ENCODE measurements at places on chromosomes 2 and 18.

DNA sequence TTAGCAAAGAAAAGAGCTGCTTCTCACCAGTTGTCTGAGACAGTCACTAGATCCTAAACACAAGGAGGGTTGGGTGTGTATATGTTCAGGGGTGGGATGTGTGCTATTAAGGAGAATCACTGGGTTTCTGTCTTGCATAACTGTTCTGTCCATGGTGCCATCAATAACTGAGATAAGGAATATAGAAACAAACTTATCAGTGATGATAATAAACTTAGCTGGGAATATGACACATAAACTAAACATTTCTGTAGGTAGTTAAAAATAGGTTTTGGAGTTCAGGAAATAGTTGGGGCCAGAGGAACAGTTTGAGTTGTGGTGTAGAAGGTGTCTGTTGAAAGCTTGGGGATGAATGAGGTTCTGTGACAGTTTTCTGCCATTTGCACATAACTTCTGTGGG is 17.4 kb downstream of the NAPG start:
- H3K36me3 ChIP-seq = peaks cover 60% of the 10 kb centered on the region
- H3K27ac ChIP-seq = no peak overlapping the region
- peaks cover 5% of the 10 kb centered on the region for H3K4me1 ChIP-seq
- no peak for DNase-seq
- H3K4me3 ChIP-seq = no peak overlapping the region
- H3K27me3 ChIP-seq = no peaks in the 10 kb centered on the region

GRCh38 chr18:31577195-31577594 is 14.5 kb upstream of the TTR start:
- H3K27ac ChIP-seq = no peak overlapping the region
- H3K27me3 ChIP-seq = no peaks in the 10 kb centered on the region
- no peak overlapping the region for H3K4me3 ChIP-seq
- DNase-seq = no peak
- peaks cover 3% of the 10 kb centered on the region for H3K4me1 ChIP-seq

DNA sequence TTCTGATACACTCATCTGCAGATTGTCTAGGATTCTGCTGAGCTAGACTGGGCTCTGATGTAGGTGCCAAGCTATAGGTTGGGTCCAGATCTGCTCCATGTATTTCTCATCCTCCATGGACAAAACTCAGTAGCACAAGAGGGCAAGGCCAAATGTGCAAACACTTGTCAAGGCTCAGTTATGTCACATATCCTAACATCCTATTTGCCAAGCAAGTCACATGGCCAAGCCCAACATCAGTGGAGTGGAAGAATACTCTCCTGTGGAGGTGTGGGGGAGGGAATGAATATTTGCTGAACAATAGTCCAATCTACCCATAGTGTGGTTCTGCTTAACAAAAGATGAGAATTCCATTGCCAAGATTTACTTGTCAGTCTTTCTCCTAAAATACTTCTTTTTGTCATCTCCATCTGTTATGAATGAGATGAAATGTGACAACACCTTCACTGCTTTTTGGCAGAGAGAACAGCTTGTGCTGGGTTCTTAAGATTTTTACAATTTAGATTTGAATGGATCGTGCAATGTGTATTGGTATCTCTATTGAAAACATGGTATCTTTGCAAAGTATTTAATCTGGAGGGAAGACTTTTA is 89.9 kb downstream of the OXER1 start:
- H3K27me3 ChIP-seq = no peaks in the 10 kb centered on the region
- no peaks in the 10 kb centered on the region for H3K4me1 ChIP-seq
- H3K4me3 ChIP-seq = no peak overlapping the region
- no peak for DNase-seq
- H3K36me3 ChIP-seq = peaks cover 13% of the 10 kb centered on the region

DNA sequence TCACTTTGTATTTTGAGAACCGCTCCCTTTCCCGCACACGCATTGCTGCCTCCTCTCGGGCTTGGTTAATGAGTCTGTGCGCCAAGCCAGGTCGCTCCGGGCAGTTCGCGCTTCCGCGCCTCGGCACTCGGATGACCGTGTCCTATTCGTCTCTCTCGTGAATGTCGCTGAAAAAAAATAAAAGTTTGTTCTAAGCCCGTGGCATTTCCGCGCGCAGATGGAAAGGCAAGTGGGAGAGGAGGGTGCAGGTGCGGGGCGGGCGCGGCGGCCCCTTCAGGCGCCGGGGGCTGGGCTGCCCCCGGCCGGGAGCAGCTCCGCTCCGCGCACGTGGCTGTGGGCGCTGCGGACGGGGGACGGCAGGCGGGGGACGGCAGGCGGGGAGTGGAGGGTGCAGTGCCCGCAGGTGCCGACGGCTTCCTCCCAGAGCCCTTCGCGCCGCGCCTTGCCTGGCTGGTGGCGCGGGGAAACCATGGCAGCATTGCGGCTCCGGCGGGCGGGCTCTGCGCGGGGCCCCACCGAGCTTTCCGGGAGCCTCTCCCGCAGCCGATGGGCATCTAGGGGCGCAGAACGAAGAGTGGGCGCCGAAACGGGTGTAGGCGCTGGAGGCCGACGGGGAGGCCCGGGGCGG is 159.6 kb upstream of the SIX2 start:
- peak overlapping the region; percentile 84 for H3K4me3 ChIP-seq
- peaks cover 4% of the 10 kb centered on the region for H3K27me3 ChIP-seq
- H3K4me1 ChIP-seq = peaks cover 48% of the 10 kb centered on the region
- no peak for DNase-seq

- H3K27me3 ChIP-seq = peaks cover 38% of the 10 kb centered on the region
- peak within 1 kb of the TSS; percentile 69 for H3K4me3 ChIP-seq
- no peaks in the 10 kb centered on the region for H3K36me3 ChIP-seq
- DNase-seq = no peak
- H3K27ac ChIP-seq = no peak within 1 kb of the TSS
- H3K4me1 ChIP-seq = peaks cover 13% of the 10 kb centered on the region
Measured at GRCh38 chr18:4455113-4455811, at the start of gene DLGAP1. DLGAP1 (minus strand) TSS chr18:4455307.

GRCh38 chr2:241870611-241871537 is 1.3 kb downstream of the RTP5 start:
- DNase-seq = no peak
- no peak overlapping the region for H3K27ac ChIP-seq
- H3K27me3 ChIP-seq = peaks cover under 1% of the 10 kb centered on the region
- no peak overlapping the region for H3K4me3 ChIP-seq

GRCh38 chr2:175170659-175171304 is 2.8 kb upstream of the ATF2 start:
- DNase-seq = no peak
- H3K4me3 ChIP-seq = no peak overlapping the region
- no peak overlapping the region for H3K27ac ChIP-seq
- no peaks in the 10 kb centered on the region for H3K36me3 ChIP-seq

DNA sequence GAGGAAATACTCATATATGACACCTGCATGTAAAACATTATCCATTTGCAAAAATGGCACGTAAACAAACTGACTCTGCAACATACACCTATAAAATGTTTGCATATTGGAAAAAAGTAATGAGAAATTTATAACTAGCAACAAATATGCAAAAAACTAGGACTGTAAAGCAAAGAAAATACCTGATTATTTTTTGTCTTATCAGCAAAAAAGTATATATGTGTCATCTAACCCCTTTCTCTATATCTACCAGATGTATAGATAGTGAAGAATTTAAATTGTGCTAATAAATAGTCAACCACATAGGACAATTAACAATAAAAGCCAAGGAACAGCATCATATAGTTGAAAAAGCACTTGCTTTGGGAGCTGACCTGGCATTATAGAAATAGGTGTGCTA is 543.8 kb downstream of the LRP1B start:
- no peak for DNase-seq
- H3K27ac ChIP-seq = no peak overlapping the region
